T-cell (primary cell): ENCODE measurements at places on chromosomes 3 and 15. TPM values are rescaled to one million over a fixed set of nuclear protein-coding genes. Genes with fewer than 3 reads are reported as not detected.

DNA sequence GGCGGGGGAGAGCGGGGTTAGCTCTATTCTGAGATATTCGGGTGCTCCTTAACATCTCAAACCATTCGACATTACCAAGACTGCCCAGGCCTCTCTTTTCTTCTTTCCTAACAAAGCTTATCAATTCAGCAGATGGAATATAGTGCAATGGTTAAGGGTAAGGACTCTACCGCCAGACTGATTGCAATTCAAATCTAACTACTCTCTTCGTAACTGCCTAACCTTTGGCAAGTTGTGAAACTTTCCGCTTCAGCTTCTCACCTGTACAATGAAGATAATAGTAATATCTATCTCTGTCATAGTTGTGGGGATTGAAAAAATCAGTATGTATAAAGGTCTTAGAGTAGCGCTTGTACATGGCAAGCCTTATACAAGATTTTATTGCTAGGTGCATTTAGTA, 972 bp downstream of the UBA5 start:
- H3K4me1 ChIP-seq, result peaks cover 9% of the 10 kb centered on the region
- no peak for DNase-seq
- H3K27ac ChIP-seq, result no peak overlapping the region
- no peaks in the 10 kb centered on the region for H3K27me3 ChIP-seq

Gene FBXO45
- 9.5 TPM for total RNA-seq

GRCh38 chr15:48693484-48693883, 48.0 kb upstream of the FBN1 start:
- no peaks in the 10 kb centered on the region for H3K36me3 ChIP-seq
- H3K27me3 ChIP-seq, result no peaks in the 10 kb centered on the region
- H3K4me1 ChIP-seq, result no peaks in the 10 kb centered on the region
- no peak overlapping the region for H3K4me3 ChIP-seq
- no peak for DNase-seq
- H3K27ac ChIP-seq, result no peak overlapping the region

Gene TRAT1
- 146 TPM for total RNA-seq

Gene PPCDC
- total RNA-seq, result 9.3 TPM

DNA sequence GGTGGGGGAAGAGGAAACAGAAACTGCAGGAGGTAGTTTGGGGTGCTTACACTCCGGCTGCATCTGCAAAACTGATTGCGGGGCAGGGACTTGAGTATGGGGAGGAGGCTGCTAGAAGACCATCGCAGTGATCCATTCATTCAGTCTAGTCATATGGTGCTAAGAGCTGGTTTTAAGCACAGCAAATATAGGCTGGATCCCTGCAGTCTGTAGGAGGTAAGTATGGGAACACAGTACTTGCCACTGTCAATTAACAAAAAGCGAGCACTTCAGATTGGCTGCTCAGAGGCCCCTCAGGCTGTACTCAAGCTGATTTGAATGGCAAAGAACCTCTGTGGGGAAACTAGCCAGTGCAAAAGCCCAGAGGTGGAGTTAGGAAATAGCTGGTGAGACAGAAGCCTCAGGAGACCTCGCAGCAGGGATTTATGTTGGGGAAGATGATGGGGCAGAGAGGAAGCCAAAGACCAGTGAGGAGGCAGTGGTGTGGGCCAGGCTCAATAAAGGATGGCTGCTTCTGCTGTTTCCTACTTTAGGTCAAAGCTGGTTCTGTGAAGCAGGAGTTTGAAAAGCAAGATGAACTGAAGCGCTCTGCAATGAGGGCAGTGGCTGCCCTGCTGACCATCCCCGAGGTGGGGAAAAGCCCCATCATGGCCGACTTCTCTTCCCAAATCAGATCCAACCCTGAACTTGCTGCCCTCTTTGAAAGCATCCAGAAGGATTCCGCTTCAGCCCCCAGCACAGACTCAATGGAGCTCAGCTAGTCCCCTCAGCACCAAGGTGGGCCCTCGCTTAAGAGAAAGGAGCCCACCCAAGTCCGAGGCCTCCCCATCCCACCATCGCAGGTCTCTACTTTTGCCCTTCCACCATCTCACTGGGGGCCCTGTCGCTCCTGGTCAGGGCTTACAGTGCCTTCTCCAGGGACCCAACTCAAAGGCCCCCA, 7.9 kb downstream of the RPL32 start:
- no peak overlapping the region for H3K4me3 ChIP-seq
- H3K27ac ChIP-seq, result no peak overlapping the region

DNA sequence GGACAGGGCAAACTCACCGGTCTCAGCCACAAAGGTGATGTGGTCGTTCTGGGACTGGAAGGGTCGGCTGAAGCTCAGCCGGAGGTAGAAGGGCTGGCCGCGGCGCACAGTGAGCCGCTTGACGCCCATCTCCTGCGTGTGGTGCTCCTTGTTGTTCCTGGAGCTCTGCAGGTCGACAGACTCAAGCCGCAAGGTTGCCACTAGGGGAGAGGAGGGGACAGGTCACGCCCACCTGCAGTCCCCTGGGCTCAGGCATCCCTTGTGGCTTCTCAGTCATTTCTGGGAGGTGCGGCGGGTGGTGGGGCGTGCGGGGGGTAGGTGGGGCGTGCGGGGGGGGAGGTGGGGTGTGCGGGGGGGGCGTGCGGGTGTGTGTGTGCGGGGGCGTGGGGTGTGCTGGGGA, 26.7 kb upstream of the TGM5 start:
- peaks cover 3% of the 10 kb centered on the region for H3K4me1 ChIP-seq
- no peaks in the 10 kb centered on the region for H3K36me3 ChIP-seq
- no peak for DNase-seq
- no peak overlapping the region for H3K27ac ChIP-seq
- H3K27me3 ChIP-seq, result peaks cover 26% of the 10 kb centered on the region
- no peak overlapping the region for H3K4me3 ChIP-seq

Gene COL6A5
- not detected for total RNA-seq

GRCh38 chr3:197337656-197338055, 39.2 kb upstream of the DLG1 start:
- no peaks in the 10 kb centered on the region for H3K4me1 ChIP-seq
- no peak overlapping the region for H3K27ac ChIP-seq
- no peak for DNase-seq
- H3K4me3 ChIP-seq, result no peak overlapping the region

DNA sequence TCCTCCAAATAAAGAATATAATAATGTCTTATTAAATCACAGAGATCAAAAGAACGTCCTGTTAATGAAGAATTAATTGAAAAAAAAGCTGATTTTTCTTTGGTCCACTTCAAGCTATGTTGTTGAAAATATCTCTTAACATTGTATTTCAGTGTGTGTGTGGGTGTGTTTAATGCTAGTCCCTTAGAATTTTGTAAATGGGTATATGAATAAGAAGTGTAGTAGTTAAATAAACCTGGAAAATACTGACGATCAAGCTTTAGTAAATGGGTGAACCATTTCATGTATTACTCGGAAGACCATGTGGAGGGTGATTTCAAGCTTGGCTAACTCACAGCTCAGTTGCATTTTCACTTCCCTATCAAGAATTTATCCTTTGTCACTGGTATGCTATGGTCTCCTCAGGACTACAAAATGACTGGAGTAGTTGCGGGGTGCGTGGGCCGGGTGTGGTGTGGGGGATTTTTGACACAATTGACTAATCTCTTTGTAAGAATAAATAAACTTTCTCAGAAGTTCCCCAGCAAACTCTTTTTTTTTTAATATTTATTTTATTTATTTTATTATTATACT, 586.4 kb downstream of the GRM7 start:
- H3K4me1 ChIP-seq, result no peaks in the 10 kb centered on the region
- H3K4me3 ChIP-seq, result no peak overlapping the region
- DNase-seq, result no peak
- H3K27ac ChIP-seq, result no peak overlapping the region

Gene CRTC3
- 89.1 TPM for total RNA-seq

DNA sequence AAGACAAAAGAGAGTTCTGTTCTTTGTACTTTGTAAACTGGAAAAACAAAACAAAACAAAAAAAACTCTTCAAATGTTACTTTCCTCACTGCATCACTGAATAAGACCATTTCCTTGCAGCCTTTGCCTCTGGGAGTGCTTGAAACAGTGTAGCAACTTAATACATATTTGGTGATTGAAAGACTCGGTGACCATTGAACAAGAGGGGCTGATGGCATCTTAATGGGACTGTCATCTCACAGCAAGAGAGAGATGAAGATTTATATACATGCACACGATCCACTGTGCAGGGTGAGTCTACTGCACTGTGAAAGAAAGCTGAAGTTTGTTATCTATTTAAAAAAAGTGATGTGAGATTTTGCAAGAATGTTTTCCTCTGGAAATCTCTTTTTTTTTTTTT, 111.9 kb upstream of the KLHL25 start:
- no peak overlapping the region for H3K27ac ChIP-seq
- no peak for DNase-seq
- H3K4me3 ChIP-seq, result no peak overlapping the region
- no peaks in the 10 kb centered on the region for H3K4me1 ChIP-seq
- H3K27me3 ChIP-seq, result peaks cover 5% of the 10 kb centered on the region
- H3K36me3 ChIP-seq, result no peaks in the 10 kb centered on the region
